Activated CD4-positive, CD25-positive, alpha-beta regulatory T cell (primary cell): ENCODE measurements at places on chromosomes 13 and 19.

- DNase-seq, result no peak
Observed at GRCh38 chr19:15640904-15641597, 354 bp downstream of the CYP4F3 start.

- no peak for DNase-seq
Observed at GRCh38 chr13:103282571-103283450, 216.6 kb upstream of the SLC10A2 start.

DNA sequence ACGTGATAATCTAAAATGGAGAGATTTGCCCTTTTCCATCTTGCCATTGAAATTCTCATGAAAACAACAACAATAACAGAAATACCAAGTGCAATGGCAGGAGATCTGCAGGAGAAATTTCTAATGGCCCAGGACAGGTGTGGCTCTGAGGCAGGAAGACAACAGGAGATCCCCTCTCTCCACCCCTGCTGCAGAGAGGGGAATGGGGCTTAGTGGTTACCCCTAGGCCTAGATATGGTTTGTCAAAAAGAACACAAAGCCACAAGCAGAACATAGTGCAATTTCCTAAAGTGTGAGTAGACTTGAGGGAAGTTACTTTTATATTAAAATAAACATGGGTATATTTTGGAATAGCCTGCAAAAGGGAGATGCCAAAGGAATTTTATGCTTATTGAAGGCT is 369.5 kb downstream of the KCNRG start:
- DNase-seq, result no peak

DNA sequence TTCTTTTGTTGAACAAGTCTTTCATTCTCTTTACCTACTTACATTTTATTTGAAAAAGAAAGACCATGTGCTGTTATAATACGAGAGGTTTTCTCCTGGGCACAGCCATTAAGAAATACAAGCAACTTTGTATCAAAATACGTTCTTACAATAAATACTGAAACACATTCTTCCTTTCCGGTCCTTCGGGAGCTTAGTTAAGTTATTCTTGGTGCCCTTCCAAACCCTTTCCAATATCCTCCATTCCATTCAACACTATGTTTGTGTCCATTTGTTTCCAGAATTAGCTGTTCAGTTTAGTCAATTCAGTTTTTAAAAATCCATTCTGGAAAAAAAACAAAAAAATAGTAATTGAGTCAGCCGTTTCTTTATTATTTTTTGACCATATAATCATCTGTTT is 746.8 kb upstream of the SLC10A2 start:
- DNase-seq, result no peak

DNA sequence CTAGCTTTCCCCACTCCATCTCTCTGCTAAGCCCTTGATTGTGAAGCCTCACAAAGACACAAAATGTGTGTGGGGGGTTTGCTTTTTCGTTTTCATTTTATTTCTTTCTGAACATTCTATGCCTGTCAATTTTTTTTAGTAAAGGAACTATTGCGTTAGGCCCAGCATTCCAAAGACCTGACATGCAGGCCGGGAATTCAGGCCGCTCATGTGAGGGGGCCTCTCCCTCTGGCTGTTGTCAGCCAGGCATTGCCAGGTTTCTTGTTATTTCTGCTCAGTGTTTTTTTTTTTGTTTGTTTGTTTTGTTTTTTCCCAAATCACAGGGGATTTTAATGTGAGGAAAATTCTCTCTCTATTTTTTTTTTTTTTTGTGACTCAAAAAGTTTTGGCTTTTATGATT is 10.3 kb upstream of the MEDAG start:
- DNase-seq, result no peak

GRCh38 chr19:1606138-1606651 is 933 bp upstream of the UQCR11 start:
- DNase-seq, result no peak

DNA sequence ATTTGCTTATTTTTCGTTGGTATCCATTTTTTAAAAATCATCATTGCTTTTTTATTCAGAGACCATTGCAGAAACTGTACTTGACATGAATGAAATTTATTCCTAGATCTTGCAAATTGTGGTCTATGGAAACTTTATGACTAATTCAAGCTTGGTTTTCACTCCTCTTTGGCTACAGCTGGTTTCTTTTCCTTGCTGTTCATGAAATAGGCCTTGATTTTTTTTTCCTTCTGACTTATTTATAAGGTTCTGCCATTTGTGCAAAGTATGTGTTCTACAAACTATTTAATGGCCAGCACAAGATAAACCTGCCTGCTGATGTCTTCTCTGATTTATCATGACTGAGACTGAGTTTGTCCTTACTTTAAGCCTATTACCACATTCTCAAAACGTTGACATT is 764.0 kb upstream of the SLITRK5 start:
- DNase-seq, result no peak

DNA sequence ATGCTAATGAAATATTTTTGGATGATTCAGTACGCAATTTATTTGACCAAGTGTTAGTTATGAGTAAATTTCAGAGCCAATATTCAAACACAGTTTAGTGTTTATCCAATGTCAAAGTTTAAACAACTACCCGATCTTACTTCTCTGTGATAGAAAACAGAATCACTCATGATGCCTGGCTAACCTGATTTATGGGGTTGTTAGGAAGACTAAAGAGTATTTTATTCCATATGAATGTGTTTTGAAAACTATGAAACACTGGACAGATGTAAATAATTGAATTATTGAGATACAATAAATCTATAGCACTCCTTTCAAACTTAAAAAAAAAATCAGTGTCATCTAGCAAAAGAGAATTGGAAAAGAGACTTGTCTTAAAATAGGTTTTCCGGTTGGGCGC is 1181.8 kb downstream of the EFNB2 start:
- DNase-seq, result no peak

- DNase-seq, result no peak
Observed at GRCh38 chr13:77507931-77508776, 27.4 kb upstream of the SCEL start.

GRCh38 chr13:39776439-39776838 is 121.0 kb downstream of the COG6 start:
- no peak for DNase-seq

- no peak for DNase-seq
Observed at GRCh38 chr19:48483301-48483700, 14.1 kb downstream of the CYTH2 start.

GRCh38 chr13:37598597-37598996 is at the start of gene POSTN:
Gene POSTN, minus strand, starts transcription at chr13:37598768. Its CDS starts 42 bp downstream, at chr13:37598726.
- DNase-seq, result no peak

DNA sequence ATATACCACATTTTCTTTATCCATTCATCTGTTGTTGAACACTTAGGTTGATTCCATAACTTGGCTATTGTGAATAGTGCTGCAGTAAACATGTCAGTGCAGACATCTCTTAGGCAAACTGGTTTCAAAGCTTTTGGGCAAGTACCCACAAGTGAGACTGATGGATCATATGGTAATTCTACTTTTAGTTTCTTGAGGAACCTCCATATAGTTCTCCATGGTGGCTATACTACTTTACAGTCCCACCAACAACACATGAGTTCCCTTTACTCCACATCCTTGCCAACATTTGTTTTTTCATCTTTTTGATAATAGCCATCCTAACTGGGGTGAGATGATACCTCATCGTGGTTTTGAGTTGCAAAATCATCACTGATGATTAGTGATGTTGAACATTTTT is 8.5 kb downstream of the CYSLTR2 start:
- DNase-seq, result no peak

GRCh38 chr13:18965347-18965855 is 216.2 kb downstream of the TUBA3C start:
- no peak for DNase-seq

- no peak for DNase-seq
Observed at GRCh38 chr13:50616101-50616500, 227.4 kb downstream of the DLEU7 start.

GRCh38 chr13:88651531-88651930 is 980.4 kb downstream of the SLITRK5 start:
- no peak for DNase-seq

- no peak for DNase-seq
Observed at GRCh38 chr13:74219566-74219965, 85.4 kb upstream of the KLF12 start.
